ENCODE measurements at places on chromosomes 1 and 21.

GRCh38 chr1:182595641-182596240 lies 6.7 kb upstream of the RNASEL start:
- DNase-seq, result peak; percentile 79

DNA sequence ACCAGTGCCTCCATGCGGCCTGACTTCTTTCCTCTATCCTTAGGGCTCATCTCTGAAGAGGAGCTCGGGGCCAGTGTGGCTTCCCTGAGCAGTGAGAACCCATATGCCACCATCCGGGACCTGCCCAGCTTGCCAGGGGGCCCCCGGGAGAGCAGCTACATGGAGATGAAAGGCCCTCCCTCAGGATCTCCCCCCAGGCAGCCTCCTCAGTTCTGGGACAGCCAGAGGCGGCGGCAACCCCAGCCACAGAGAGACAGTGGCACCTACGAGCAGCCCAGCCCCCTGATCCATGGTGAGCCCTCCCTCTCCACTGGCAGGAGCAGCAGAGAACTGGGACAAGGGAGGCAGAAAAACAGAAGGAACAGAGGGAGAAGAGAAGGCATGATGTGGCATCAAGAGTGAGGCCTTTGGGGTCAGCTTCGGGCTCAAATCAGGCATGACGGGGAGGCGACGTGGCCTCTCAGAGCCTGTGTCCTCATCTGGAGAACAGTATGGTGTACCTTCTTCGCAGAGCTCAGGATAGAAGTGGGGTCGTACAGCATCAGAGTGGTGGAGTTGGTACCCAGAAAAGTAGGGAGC lies 6.5 kb upstream of the LRRC71 start:
- no peak for DNase-seq

DNA sequence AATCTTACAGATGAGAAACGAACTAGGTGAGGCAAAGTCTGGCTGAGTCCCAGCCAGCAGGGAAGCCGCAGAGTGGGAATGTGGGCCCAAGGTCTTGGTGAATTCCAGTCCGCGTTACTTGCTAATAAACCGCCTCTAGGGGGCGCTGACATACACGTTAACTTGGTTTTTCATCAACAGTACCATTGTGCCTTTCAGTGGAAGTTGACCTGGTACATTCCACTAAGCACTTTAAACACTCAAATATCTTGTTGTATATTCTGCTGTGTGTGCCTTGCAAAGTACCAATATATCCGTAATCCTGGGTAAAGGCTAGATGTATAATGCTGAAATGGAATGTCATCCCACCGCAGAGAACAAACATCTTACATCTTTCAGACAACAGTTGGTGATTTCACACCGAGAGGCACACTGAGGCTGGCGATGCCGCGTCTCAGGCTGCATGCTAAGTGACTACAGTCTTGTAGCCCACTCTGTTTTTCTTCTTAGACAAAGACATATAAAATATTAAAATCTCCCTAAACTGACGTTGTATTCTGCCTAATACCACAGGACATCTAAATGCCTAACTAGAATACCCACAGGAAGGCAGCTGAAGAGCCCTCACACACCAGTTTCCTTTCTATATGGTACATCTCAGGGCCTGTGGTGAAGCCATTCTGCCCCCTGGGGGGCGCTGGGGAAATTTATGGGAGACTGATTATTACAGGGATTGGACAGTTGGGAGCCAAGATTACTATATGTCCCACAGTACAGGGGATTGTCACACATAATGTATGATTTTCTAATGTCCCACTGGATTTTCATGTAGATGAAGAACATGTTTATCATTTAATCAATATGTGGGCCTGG lies 49.2 kb upstream of the C1orf198 start:
- DNase-seq, result peak; percentile 77

GRCh38 chr1:204463125-204464060 lies 31.2 kb downstream of the PIK3C2B start:
- no peak for DNase-seq

GRCh38 chr1:65104854-65105534 lies 43.0 kb upstream of the AK4 start:
- no peak for DNase-seq

GRCh38 chr21:41024746-41025254 lies 143.2 kb upstream of the BACE2 start:
- DNase-seq, result peak; percentile 2

DNA sequence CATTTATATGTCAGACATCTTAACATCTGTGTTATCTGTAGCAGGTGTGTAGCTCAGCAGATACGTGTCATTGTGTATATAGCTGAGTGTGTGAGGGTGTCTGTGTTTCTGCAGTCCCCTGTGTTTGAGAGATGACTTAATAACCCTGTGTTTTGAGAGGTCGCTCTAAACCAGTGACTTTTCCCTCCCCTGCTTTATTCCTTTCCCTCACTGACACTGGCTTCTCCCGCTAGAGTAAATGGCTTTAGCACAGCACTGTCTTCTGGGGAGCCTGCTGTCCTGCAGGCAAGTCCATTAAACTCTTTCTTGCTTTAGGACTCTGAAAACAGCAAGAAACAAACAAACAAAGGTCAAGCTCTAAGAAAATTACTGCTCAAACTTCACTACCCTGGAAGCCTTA lies 53.0 kb downstream of the VANGL1 start:
- DNase-seq, result no peak
